ENCODE measurements at places on chromosomes 12 and 14.

GRCh38 chr12:90682398-90682797, 272.6 kb downstream of the CCER1 start:
- DNase-seq = no peak

- no peak for DNase-seq
These were observed 242.5 kb downstream of the ADGRD1 start for GRCh38 chr12:131196220-131196619.

- no peak for DNase-seq
These were observed 32.4 kb upstream of the HELB start for GRCh38 chr12:66269757-66270383.

- DNase-seq = no peak
These were observed 291.6 kb upstream of the SLC16A7 start for GRCh38 chr12:59304077-59304721.

GRCh38 chr12:51825216-51825615, 23.3 kb downstream of the FIGNL2 start:
- DNase-seq = no peak

GRCh38 chr14:21791749-21792148, 118.1 kb upstream of the OR4E1 start:
- no peak for DNase-seq

- peak; percentile 8 for DNase-seq
These were observed 40.1 kb downstream of the SMIM41 start for GRCh38 chr12:52119398-52120254.

- DNase-seq = no peak
These were observed 17.1 kb downstream of the SLC35F4 start for GRCh38 chr14:57848786-57849185.

- DNase-seq = no peak
These were observed 13.4 kb downstream of the GRIP1 start for GRCh38 chr12:66665435-66665985.

- no peak for DNase-seq
These were observed 202.9 kb upstream of the ATXN7L3B start for GRCh38 chr12:74334780-74335179.

GRCh38 chr14:58824106-58824505, 186.3 kb downstream of the DACT1 start:
- DNase-seq = no peak

DNA sequence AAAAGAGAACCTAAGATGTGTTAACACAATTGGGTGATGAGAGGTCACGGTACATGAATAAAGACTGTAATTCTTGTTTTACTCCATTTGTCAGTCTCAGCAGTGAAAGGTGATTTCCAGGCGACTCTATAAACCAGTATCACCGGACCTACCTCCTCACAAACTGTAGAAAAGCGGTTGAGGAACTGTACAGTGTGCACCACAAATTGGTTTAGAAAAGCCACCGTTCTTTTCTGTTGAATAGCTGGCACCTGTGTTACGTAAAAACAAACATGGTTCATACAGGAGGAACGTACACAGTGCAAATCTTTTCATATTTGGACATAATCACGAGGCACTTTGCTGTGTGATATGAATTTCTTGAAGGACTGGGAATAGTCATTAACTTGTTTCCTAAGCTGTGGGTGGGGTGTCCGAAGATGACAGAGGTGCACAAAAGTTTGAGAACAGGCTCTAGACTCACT, 663 bp downstream of the WASHC3 start:
- no peak for DNase-seq

DNA sequence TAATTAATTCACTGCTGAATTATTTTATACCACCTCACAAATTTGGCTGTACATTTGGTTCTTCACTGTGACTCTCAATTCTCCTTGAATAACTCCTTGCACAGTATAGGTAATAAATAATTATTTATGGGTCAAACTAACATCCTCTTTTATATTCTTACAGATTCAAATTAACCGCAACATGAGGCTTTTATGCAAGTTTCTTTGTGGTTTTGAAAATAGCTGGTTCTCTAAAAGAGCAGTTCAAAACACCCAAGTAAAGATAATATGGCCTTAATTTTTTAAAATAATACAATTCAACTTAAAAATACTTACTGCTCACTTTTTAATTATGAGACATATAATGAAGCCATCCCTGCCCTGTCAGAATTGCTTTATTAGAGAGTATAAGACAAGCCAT, 12.9 kb upstream of the TRIM9 start:
- DNase-seq = no peak

DNA sequence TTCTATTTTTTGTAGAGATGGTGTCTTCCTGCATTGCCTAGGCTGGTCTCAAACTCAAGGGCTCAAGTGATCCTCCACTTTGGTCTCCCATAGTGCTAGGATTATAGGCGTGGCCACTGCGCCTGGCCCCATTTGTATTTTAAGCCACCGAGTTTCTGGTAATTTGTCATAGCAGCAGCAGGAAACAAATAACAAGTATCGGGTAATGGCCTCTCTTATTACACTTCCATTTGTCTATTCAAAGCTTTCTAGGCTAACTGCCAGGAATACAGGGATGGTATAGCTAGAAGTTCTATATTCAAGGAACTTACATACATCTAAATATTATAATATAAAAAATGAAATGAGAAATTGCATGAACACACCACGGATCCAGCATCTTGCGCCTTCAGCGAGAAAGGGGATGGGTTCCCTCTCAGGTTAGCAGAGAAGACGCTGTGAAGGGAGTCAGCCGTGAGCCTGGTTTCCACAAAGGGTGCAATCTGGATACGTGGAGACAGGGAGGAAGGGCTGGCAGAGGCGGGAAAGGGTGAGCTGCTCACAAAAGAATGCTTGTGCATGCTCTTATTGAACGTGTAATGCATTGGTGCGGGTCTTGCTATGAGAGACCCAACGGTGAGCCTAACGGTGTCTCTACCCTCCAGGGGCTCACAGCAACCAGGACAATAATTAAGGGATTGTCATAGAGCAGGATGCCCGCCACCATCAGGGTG, 9.5 kb downstream of the BDKRB1 start:
- no peak for DNase-seq

DNA sequence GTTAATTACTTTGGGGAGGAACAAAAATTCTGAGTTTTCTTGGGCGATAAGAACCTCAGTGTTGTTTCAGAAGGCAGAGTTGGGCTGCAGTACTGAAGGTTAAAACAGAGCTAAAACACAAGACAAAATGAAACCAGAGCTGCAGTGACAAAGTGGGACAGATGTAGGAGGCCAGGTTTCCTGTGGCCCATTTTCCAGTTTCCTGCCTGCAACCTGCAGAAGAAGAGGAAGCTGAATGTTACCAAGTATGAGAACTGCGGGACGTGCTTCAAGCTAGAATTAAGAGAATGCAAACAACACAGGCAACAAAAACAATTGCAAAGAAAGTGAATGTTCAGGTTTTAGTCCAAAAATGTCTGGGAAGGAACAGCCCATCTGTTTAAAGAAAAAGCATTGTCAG, 17.8 kb downstream of the ELK3 start:
- DNase-seq = no peak

- DNase-seq = no peak
These were observed 51.7 kb downstream of the MGST1 start for GRCh38 chr12:16399101-16399500.

DNA sequence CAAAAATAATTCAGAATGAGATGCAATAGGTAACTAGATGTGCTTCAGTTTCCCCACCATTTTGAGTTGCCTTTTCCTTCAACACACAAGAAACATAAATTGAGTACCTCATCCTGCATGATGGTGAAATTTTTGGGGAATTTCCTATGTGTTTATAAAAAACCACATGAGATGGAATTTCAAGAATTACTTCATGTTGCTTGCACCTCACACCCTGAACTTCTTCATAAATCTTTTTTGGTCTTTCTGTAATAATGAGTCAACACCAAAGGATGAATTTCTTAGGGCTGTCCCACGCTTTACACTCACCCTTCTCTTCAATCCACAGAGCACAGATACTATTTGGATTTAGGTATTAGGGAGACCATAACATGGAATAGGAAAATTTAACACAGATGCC, 22.6 kb upstream of the LUM start:
- no peak for DNase-seq

DNA sequence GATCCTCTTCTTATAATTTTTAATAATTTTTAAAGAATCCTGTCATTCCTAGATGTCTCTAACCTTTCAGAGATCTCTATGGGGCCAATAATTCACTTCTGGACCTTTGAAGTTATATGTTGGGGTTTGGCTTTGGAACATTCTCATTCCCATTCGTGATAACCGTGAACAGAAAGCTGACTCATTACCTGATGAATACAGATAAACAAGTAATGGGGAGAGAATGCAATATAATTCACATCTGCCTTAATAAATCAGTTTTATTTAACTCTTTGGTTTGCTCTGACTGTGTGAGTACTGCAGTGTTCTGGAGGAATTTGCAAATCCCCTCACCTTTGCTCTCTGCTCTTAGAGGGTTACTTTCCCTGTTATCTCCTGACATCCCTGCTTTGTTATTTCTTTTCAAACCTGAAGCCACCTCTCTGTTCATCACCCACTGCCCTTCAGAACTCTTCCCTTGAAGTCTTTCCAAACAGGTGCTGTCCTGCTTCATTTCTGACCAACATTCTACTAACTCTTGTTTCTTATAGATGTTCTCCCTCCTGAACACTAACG, 79.6 kb upstream of the SLC38A2 start:
- no peak for DNase-seq

DNA sequence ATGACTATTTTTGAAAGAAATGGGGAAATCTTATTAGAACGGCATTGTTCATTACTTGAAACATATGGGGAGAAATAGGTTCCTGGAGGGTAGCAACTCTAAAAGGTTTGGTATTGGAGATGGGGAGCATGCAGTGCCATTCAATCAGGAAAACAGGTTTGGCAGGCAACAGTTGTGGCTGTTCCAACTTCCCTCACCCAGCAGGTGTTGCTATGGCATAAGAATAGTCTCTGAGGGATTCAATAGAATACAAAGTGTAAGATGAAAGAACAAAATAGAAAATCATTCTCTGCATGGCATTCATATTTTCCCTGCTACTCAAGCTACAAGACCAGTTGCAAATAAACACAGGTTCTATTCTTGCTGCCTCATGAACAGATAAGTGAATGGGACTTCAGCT, 393.3 kb upstream of the RPL10L start:
- DNase-seq = no peak

- DNase-seq = no peak
These were observed 34.7 kb downstream of the FBXL14 start for GRCh38 chr12:1559676-1560091.

DNA sequence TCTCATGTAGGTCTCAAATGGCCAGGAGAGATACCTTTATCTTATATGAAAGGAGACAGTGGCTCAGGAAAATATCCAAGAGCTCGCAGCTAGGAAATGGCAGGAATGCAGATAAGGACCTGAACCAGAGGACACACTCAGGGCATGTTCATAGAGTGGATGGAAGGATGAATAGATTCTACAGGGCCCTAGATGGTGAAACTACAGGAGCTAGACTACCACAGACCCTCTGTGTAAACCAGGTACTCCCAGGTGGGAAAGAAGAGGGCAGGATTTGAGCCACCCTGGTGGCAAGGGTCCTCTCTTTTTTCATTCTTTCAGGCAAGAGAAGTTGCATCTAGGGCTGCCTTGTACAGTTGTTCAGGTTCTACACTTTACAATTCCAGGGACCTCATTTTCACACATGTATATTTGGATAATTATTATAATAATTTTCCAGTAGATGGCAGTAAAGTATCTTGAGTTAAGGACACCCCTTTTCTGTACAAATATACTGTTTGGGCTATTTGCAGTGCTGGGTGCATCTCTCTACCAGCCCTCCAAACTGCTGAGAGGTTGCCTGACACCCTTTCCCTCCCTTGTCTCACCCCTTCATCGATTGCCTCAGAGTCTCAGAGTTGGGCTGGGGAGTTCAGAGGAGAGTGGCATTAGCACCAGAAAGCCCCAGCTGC, 10.5 kb upstream of the ZDHHC22 start:
- no peak for DNase-seq

DNA sequence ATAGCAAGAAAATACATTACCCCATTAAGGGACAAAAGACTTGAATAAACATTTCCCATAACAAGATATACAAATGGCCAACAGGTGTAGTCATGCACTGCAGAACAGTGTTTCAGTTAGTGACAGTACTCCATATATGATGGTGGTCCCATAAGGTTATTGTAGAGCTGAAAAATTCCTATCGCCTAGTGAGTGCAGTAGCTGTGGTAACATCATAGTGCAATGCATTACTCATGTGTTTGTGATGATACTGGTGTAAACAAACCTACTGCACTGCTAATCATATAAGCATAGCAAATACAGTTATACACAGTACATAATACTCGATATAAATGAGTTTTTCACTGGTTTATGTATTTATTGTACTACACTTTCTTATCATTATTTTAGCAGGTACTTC, 168.7 kb downstream of the C12orf75 start:
- no peak for DNase-seq

- no peak for DNase-seq
These were observed 7.0 kb downstream of the POU6F1 start for GRCh38 chr12:51210690-51211395.

DNA sequence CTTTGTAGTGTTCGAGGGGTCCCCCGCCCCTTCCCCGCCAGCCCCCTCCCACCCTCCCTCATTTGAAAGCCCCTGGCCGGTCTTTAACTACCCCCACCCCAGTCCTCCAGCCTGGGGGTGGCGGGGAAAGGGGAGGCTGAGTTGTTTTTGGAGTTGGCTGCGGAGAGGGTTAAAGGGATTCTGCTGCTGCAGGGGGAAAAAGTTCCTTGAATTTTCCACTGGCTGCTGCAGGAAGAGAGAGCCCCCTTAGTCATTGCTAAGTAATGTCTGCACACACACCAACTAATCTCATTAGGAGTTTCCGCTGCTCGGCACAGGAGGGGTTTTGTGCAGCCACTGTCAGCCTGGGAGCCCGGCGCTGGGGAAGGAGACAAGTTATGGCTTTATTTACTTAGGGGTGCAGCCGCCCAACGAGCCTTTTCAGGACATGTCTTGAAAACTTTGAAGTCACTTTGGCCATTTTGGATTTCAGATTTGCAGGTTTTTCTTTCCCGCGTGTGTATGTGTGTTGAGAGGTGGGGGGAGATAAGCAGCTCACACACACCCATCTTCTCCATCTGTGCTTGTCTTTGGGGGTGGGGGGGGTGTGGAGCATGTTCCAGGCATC, 1.8 kb downstream of the ELK3 start:
- DNase-seq = no peak

DNA sequence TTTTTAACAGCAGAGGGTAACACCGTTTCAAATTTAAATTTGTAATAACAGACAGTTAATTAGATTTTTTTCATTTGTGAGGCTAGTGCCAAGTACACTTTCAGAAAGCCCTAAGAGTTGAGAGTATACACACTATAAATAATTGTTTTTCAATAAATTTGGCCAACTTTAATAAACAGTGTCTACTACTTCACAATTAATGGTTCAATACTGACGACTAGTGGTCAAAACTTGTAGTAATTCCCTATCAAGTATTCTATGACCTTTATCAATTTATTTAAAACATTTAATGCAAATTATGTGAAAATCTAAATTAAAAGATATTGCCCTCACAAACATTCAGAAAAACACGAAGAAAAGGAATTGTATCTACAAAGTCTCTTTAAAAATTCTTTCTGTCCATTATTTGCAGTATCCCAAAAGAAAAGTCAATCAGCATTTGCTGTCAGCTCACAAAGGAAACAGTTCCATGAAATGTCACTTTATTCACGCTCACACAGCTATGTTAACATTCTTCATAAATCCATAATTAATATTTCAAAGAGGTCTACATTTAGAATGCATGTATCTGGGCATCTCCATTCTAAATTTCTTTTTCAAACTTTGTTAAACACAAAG, 91.2 kb downstream of the CEP128 start:
- DNase-seq = no peak

GRCh38 chr14:36665887-36666415, 4.3 kb downstream of the PAX9 start:
- no peak for DNase-seq

- no peak for DNase-seq
These were observed 40.5 kb downstream of the PSMA6 start for GRCh38 chr14:35332517-35333263.

Data from stimulated activated CD8-positive, alpha-beta memory T cell treated with anti-CD3 and anti-CD28 coated beads, Interleukin-2, amount 100 ng/mL, for 1 hour (primary cell).